ENCODE measurements at places on chromosomes 6 and 20.
A peak's percentile ranks its signal among the peaks of the same experiment; 100 is the strongest.

GRCh38 chr20:17579369-17580039 is 9.6 kb downstream of the DSTN start:
- no peak for DNase-seq

GRCh38 chr6:31479151-31479932 is 18.6 kb upstream of the MICB start:
- no peak for DNase-seq

GRCh38 chr6:54419885-54420284 is 111.6 kb downstream of the TINAG start:
- DNase-seq: no peak

GRCh38 chr20:34663213-34663943 is 13.5 kb downstream of the PIGU start:
- no peak for DNase-seq

DNA sequence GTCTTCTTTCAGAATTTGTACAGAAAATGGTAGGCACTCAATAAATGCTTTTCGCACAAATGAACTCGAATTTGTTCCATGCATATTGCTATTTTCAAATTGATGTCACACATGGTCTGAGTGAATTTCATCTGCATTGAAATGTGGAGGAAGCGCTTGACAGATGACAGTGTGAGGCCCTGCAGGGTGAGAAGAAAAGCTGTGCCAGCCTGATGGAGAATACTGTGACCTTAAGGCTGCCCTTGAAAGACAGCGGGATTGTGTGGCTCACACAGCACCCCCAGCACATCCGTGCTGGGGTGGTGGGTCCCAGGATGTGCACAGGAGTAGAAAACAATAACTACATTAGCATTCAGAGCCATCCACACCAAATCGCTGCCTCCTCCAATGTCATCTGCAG is 14.8 kb upstream of the MCHR2 start:
- DNase-seq: no peak

DNA sequence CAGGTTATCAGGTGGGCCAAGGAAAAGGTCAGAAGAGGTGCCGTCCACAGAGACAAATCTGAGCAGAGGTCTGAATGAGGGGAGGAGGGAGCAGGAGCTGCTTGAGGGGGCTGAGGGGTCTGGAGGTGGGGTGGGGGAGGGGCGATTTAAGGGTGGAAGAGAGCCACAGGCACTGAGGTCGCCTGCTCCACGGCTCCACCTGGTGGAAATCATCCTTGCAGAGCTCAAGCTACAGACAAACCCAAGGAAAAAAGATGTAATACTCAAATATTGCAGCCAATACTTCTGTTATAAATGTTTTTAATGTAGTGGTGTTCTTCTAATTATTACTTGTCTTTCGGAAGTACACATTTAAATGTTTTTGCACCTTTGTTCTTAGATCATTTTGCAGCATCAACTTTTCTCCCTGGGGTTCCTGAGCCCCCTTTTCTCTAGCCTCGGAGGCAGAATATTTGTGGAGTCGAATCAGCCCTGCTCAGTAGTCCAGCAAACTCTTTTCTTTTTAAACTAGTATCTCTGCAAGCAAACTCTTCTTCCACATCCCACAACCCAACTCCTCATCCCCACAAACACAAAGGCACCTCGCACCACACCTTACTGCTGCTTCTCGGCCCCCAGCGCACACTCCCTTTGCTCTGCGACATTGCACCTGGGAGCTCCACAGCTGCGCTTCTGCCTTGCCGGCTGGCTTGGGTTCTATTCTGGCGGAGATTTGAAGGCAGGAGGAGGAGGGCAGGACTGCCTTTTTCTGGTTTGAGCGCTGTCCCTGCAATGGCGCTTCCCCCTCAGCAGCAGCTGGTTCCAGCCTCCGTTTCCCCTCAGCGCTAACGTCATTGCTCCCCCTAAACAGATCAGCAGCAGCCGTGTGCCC is 51.0 kb upstream of the TFAP2A start:
- peak; percentile 26 for DNase-seq

DNA sequence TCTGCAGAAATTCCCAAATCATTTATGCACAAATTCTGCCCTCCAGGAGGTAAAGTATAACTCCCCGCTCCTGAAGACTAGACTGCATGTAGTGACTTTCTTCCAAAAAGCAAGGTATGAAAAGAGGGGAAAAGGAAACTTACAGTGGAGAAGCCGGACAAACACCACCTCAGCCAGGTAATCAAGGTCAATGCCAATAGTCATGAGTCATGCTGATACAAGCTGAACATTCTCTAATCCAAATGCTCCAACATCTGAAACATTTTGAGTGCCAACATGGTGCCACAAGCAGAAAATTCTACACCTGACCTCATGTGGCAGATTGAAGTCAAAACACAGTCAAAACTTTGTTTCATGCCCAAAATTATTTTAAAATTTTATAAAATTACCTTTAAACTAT is 165.6 kb downstream of the FOXA2 start:
- no peak for DNase-seq

All from HuH-7 (cell line).